ENCODE measurements at places on chromosomes 12 and 14.

GRCh38 chr12:98738002-98738401 is 92.9 kb downstream of the APAF1 start:
- DNase-seq, result no peak

GRCh38 chr14:22532345-22533056 is 56.5 kb downstream of the DAD1 start:
- no peak for DNase-seq

DNA sequence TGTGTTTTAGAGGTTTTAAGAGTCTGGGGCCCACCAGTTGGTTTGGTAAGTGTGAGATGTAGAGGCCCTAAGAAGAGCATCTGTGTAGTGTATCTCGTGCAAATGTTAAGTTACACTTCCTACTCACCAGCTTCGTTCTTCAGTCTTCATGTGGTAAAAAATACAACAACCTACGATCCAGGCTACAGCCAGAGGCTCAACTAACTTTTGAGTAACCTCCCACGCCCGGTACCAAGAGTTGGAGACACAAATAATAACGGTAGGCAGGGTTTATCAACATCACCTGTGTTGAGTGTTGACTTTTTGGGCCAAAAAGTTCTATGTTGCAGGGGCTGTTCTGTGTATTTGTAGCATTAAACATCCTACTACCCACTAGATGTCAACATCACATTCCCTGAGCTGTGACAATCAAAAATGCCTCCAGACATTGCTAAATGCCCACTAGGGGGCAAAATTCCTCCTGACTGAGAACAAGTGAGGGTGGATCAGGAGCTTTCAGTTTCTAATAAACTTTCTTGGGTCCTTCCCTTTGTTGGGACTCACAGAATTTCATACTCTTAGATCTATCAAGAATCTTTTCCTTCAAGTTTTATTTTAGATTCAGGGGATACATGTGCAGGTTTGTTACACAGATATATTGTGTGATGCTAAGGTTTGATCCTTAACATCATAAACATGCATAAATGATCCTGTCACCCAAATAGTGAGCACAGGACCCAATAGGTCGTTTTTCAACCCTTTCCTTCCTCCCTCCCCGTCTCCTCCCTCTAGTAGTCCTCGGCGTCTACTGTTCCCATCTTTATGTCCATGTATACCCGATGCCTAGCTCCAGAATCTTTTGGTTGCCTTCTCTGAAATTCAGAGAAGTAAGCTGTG is 94.7 kb downstream of the SLC2A13 start:
- DNase-seq, result peak; percentile 72

DNA sequence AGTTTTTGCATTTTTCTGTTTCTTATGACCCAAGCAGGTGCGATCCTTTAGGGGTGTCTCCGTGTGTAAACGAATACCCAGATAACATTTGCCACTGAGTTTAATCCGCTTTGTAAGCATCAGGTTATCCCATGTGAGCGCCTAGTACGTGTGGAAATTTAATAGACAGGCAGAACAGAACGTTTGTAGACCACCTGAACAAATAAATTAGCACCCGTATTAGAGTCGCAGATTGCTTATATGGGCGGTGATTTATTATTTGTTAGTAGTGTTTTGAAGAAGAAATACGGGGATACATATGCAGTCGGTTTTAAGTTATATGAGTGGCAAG is 325 bp downstream of the C12orf60 start:
- DNase-seq, result peak; percentile 67

- no peak for DNase-seq
These were observed 138.7 kb upstream of the PZP start for GRCh38 chr12:9346866-9347327.

- peak; percentile 83 for DNase-seq
These were observed 1.3 kb downstream of the PLEKHG3 start for GRCh38 chr14:64705381-64706118.

- peak; percentile 75 for DNase-seq
These were observed 24.9 kb downstream of the VPS37B start for GRCh38 chr12:122870867-122871664.

- no peak for DNase-seq
These were observed 151.0 kb downstream of the SLC38A4 start for GRCh38 chr12:46674800-46675199.

DNA sequence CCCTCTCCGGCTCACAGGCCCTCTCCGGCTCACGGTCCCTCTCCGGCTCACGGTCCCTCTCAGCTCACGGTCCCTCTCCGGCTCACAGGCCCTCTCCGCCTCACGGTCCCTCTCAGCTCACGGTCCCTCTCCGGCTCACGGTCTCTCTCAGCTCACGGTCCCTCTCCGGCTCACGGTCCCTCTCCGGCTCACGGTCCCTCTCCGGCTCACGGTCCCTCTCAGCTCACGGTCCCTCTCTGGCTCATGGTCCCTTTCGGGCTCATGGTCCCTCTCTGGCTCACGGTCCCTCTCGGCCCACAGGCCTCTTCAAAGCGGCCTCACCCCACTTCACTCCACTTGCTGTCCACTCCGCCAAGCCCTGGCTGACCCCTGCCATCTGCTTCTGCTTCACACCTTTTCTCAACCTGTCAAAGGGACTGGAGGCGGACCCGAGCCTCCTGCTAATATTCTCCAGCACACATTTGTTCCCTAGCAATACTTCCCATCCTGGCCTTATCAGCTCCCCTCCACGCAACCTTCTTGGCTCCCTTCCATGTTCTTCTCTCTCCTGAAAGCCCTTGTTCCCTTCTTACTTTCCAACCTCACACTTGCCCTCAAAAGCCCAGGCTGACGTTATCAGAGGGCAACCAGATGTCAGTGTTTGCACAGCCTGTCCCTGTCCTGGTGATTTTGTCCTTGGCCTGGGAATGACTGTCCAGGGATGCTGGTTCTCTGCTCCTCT is 176.7 kb downstream of the CALM1 start:
- no peak for DNase-seq

DNA sequence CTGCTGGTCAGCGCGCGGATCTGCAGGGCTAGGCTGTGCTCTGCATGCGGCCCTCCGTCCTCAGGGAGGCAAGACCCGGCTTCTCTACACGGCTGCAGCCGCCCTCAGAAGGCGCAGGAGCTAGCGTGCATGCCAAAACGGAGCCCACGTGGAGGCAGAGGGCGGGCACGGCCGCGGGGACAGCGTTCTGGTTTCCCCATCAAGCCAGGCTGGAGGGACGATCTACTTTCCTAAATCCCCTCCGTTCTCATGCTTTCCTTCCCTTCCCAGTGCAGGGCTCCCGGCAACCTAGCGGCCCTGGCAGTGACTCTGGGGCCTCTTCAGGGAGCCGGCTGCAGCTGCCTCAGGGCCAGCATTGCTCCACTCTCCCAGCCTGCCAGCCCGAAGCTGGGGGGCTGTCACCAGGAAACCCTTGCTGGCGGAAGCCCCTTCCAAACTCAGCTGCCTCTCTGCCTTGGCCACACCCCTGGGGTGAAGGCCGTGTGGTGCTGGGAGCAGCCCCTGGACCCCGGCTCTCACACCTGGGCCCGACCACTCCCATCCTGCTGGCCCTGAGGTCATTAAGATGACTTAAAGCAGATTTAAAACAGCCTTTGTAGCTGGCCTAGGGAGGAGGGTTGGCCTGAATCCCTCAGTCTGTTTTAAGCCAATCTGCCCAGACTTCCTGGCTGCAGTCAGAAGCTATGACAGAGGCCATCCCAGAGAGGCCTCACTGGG is 9.2 kb upstream of the GOLGA3 start:
- no peak for DNase-seq

DNA sequence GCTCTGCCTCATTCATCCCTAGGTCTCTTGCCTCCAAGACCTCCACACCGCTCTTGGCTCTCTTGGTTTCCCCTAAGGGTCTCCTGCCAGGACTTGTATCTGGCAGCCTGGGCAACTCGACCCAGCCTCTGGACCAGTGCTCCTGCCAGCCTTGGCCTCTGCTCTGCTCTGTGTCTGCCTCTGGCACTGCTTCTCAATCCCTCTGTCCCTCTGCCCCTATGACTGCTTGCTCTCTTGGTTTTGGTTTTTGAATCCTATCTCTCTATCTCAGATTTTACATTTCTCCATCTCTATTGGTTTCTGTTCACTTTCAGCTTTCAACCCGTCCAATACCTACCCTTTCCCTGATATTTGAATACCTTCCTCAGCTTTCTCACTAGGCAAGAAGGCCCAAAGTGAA is 6.3 kb downstream of the ITGA5 start:
- no peak for DNase-seq

- no peak for DNase-seq
These were observed at the start of gene RAB35 for GRCh38 chr12:120116441-120116791. TSS of gene RAB35 (minus strand) at chr12:120116753. CDS start at chr12:120116650, 103 bp downstream.

DNA sequence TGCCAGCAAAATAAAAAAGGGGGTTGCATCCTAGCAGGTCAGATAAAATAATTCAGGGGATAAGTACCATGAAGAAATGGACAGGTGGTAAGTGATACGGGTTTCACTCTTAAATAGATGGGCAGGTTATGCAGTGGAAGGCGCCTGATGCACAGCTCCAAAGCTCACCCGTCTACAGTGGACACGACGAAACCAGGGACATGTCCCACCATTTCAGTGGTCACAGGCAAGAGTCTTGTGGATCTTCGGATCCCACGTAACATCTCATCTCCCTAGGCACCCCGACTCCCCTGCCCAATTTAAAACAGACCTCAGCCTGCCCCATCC is 60.5 kb downstream of the DDX51 start:
- no peak for DNase-seq

GRCh38 chr12:74780182-74780849 is 242.7 kb downstream of the ATXN7L3B start:
- no peak for DNase-seq

DNA sequence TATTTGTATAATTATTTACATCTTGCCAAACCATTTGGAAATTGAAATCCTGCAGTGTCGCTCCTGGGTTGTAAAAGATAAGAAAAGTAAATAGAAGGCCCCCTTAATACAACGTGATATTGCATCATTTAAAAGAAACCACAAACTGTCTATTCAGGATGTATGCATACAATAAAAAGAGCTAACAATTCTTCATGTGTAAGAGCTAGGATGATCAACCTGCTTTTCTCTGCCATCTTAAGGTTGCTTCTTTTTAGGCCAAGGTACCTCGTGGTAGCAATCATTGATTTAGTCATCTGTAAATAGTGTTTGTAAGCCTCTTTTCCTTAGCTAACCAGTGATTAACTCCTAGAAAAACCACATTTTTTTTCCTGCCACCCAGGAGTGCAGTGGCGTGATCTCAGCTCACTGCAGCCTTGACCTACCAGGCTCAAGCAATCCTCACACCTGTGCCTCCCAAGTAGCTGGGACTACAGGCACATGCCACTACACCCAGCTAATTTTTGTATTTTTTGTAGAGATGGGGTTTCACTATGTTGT is 3.3 kb upstream of the USP44 start:
- DNase-seq, result no peak

- DNase-seq, result peak; percentile 23
These were observed 244.2 kb upstream of the CCDC196 start for GRCh38 chr14:66242001-66242400.

- DNase-seq, result no peak
These were observed 62.3 kb downstream of the NT5DC3 start for GRCh38 chr12:103778781-103779180.
